ENCODE measurements at places on chromosomes 12 and 14. TPM values are rescaled to one million over a fixed set of nuclear protein-coding genes. Genes with fewer than 3 reads are reported as not detected.

GRCh38 chr14:53807542-53807941 lies 149.1 kb downstream of the BMP4 start:
- no peaks in the 10 kb centered on the region for H3K36me3 ChIP-seq
- no peaks in the 10 kb centered on the region for H3K4me1 ChIP-seq
- H3K27me3 ChIP-seq, result no peaks in the 10 kb centered on the region

GRCh38 chr14:102870994-102871831 lies 51.2 kb upstream of the AMN start:
- peaks cover 46% of the 10 kb centered on the region for H3K36me3 ChIP-seq
- no peak overlapping the region for H3K4me3 ChIP-seq
- H3K27ac ChIP-seq, result no peak overlapping the region

- peaks cover 15% of the 10 kb centered on the region for H3K4me1 ChIP-seq
- no peak overlapping the region for H3K27ac ChIP-seq
- no peak for DNase-seq
- no peaks in the 10 kb centered on the region for H3K36me3 ChIP-seq
- H3K4me3 ChIP-seq, result no peak overlapping the region
These were observed 2.9 kb downstream of the BEGAIN start for GRCh38 chr14:100584056-100585031.

The PLXNC1 gene
- 30.9 TPM for total RNA-seq

The MDP1 gene
- total RNA-seq, result 11.0 TPM

The MYL6 gene
- 930 TPM for total RNA-seq
